Caco-2 (cell line): ENCODE measurements at places on chromosomes 6 and 20.

DNA sequence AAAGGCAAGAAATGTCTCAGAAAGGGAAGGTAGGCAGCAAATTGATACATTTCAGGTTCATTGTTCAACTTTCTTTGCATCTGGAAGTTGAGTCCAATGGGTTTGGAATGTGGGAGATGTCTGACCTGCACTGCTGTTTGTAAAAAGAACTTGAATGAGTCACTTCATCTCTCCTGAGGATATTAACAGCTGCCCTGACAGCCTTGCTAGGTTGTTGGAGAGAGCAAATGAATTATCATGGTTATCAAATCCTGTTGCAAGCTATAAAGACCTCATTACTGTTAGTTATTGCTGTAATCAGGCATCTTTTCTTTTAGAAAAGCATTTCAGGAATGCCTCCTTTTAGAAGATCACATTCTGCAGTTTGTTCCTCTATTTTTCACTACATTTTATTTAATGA lies 23.0 kb upstream of the FLRT3 start:
- DNase-seq = no peak
- H3K4me3 ChIP-seq = no peak overlapping the region
- no peak overlapping the region for H3K27ac ChIP-seq
- H3K36me3 ChIP-seq = no peaks in the 10 kb centered on the region

GRCh38 chr6:111428811-111429210 lies 54.2 kb downstream of the REV3L start:
- no peaks in the 10 kb centered on the region for H3K27me3 ChIP-seq
- no peak overlapping the region for H3K27ac ChIP-seq
- H3K4me1 ChIP-seq = no peaks in the 10 kb centered on the region

DNA sequence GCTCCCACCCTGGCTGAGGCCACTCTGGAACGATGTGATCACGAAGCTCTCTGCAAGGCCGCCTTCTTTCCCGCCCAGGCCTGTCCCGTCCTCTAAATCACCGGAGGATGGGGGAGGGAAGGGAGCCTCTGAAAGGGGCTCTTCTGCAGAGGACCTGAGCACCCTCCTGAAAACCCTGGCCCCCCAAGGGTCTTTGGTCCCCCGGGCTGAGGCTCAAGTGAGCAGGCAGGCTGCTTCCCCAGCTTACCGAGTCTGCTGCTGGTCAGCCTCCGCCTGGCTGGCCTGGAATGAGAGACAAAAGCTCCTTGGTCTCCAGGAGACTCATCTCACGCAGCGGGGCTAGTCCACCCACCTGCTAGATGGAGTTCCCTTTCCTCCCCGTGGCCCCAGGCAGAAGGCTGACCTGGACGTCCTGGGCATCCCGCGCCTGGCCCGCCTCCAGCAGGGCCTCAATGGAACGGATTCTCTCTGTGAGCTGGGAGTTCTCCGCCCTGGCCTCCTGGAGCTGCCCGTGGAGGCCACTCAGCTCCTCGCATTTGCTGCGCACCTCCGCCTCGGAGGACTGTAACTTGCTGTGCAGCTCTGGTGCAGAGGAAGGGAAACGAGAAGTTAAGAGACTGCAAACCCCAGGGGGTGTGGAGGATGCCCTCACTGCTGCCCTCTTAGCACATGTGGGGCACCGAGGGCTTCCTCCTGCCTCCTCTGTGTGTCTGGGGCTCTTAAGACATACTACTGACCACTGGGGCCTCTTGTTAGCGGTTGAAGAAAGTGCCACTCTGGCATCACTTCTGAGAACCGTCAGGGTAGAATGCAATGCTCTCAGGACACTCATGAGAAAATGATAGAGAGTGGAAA lies 54.7 kb downstream of the RRBP1 start:
- no peaks in the 10 kb centered on the region for H3K27me3 ChIP-seq
- H3K27ac ChIP-seq = peak overlapping the region; percentile 59
- no peak overlapping the region for H3K4me3 ChIP-seq

DNA sequence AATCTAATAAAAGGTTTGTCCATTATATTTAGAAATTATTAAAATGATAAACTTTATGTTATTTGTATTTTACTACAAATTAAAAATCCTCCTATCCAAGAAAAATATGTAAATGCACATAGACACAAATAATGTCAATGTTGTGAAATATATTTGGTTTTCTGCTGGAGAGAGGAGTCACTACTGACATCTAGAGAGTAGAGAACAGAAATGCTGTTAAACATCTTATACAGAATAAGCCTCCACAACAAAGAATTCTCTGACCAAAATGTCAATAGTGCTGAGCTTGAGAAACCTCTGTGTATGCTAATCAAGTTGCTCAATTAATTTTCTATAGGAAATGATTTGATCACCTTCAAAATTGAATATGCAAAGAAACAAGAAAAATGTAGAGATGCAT lies 12.4 kb downstream of the HTR1B start:
- H3K36me3 ChIP-seq = no peaks in the 10 kb centered on the region
- 0 out of 2 replicates have a peak, but pooled peaks cover 4% of the 10 kb centered on the region for H3K4me1 ChIP-seq
- no peak for DNase-seq
- H3K27me3 ChIP-seq = no peaks in the 10 kb centered on the region
- H3K4me3 ChIP-seq = no peak overlapping the region

GRCh38 chr6:11328613-11329247 lies 96.3 kb upstream of the NEDD9 start:
- DNase-seq = no peak
- no peak overlapping the region for H3K27ac ChIP-seq
- no peaks in the 10 kb centered on the region for H3K36me3 ChIP-seq
- H3K27me3 ChIP-seq = no peaks in the 10 kb centered on the region
- peaks cover 19% of the 10 kb centered on the region for H3K4me1 ChIP-seq

DNA sequence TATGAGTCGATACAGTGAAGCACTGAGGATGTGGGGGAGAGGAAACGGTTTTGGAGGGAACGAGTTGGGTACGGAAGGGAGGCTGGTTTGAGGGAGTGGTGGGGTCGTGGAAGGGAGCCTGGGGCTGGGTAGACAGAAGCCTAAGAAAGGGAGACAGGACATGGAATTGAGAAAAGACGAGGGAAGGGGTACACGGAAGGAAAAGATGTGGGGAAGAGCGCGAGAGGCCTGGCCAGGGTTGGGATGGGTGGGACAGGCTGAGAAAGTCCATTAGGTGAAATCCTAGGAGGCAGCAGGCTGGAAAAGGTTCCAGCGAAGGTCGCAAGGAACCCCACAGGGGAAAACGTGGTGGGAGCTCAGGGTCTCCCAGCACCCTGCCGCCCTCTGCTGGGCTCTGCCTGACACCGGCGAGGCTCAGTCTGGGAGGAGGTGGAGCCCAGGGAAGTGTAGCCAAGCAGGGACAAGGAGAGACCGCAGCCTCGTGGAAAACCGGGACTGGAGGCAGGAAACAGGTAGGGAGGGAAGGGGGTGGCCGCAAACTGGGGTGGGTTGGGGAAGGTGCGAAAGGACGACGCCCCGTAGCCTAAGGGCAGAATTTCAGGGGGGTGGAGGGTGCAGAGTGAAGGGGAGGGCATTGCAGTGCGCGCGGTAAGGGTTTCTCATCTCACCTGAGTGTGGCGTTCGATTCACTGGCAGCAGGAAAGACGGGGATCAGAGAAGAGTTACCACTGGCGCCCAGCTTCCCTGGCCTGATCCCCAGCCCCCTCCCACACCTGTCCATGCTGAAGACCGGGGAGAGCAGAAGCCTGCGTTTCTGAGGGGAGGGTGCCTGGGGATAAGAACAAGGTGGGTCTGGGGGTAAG lies 4.3 kb downstream of the GABBR1 start:
- DNase-seq = peak; percentile 76
- peak overlapping the region; percentile 43 for H3K4me3 ChIP-seq
- H3K27me3 ChIP-seq = no peaks in the 10 kb centered on the region
- H3K36me3 ChIP-seq = no peaks in the 10 kb centered on the region
- H3K27ac ChIP-seq = no peak overlapping the region

- no peak for DNase-seq
- H3K27me3 ChIP-seq = no peaks in the 10 kb centered on the region
- no peak overlapping the region for H3K4me3 ChIP-seq
- H3K36me3 ChIP-seq = no peaks in the 10 kb centered on the region
- no peak overlapping the region for H3K27ac ChIP-seq
- peaks cover 4% of the 10 kb centered on the region; the same call in 1 of the 2 replicates for H3K4me1 ChIP-seq
Observed at GRCh38 chr6:16576451-16577368, 184.6 kb downstream of the ATXN1 start.

- peak overlapping the region; percentile 40 for H3K27ac ChIP-seq
- H3K4me3 ChIP-seq = no peak overlapping the region
Observed at GRCh38 chr20:62339647-62340062, 27.5 kb downstream of the LAMA5 start.

DNA sequence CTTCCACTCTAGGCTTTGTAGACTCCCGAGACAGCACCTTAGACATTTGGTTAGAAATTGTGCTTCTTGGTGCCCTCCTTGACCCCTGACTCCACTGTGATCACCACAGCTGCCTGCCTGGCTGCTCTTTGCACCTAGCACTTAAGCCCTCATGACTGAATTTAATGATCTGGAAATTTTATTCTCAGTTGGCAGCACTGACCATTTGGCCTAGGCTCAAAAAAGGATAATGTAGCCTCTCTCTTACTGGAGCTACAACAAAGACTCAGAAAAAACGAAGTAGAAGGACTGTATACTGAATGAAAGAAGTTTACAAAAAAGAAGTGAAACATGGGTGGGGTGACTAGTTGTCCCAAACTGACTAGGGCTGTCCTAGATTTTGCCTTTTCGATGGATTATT lies 11.3 kb upstream of the ABRACL start:
- H3K27me3 ChIP-seq = no peaks in the 10 kb centered on the region
- DNase-seq = no peak
- H3K36me3 ChIP-seq = no peaks in the 10 kb centered on the region
- 0 out of 2 replicates have a peak, but pooled peaks cover 4% of the 10 kb centered on the region for H3K4me1 ChIP-seq
- no peak overlapping the region for H3K27ac ChIP-seq

- H3K4me3 ChIP-seq = no peak overlapping the region
- H3K4me1 ChIP-seq = no peaks in the 10 kb centered on the region
- no peak for DNase-seq
- H3K27ac ChIP-seq = no peak overlapping the region
Observed at GRCh38 chr6:46138281-46138680, 8.5 kb downstream of the ENPP4 start.

DNA sequence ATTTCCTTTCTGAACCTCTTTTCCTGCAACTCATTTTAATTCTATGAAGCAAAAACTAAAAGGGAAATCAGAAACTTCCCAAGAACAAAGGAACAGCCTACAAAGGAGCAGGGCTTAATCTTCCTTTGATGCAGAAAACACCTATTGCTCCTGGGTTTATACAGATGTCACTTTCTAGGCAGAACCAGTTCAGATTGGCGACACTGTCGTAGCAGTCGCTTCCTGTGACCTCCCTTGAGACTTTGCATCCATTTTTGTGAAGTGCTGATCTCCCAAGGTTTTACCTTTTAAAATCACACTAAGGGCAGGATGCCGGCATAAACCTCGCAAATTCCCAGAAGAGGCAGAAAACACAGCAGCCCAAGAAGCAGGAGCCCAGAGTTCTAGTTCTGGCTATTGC lies 40.1 kb downstream of the JAG1 start:
- DNase-seq = no peak
- H3K27me3 ChIP-seq = no peaks in the 10 kb centered on the region
- H3K36me3 ChIP-seq = peaks cover 1% of the 10 kb centered on the region; the same call in 1 of the 2 replicates

GRCh38 chr6:100796049-100796823 lies 84.9 kb downstream of the ASCC3 start:
- H3K36me3 ChIP-seq = no peaks in the 10 kb centered on the region
- no peaks in the 10 kb centered on the region for H3K27me3 ChIP-seq
- DNase-seq = peak; percentile 8
- H3K27ac ChIP-seq = no peak overlapping the region
- no peak overlapping the region for H3K4me3 ChIP-seq

GRCh38 chr6:145189836-145190235 lies 545.5 kb downstream of the EPM2A start:
- peaks cover 8% of the 10 kb centered on the region for H3K4me1 ChIP-seq
- peak; percentile 46 for DNase-seq
- H3K4me3 ChIP-seq = no peak overlapping the region
- no peak overlapping the region for H3K27ac ChIP-seq
- no peaks in the 10 kb centered on the region for H3K27me3 ChIP-seq
- H3K36me3 ChIP-seq = no peaks in the 10 kb centered on the region

DNA sequence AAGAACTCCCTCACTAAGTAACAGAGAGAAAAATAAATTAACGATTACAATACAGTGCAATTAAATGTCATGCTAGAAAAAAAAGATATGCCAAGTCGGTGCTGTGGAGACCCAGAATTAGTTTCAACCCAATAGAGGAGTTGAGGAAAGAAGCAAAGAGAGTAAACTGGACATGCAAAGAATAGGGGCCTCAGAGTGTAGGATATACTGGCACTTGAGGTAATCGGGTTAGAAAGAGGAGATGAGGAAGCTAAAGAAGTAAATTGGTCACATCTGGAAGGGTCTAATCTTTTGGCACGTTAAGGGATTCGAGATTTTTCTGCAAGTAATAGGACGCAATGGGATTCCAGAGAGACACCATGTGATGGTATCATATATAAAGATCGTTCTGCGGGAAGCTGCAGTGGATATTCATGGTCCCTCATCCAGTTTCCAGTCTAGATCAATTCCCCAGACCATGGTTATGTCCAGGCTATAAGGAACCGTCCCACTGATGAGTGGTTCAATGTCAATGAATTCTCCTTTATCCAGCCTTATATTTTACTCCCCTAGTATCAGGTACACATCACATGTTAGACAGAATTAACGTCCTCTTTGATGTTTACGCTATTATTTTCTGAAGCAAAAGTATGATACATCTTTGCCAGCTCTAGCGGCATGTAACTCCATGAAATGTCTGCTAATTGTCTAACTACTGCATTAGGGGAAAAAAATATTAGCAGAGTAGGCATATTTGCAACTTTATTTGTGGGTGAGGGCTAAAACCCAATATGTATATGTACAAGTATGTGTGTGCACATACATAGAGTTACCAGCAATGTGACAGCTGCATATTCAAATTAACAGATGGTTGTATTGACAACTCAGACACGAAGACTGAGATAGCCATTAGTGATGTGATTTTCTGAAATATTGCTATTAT lies 1.1 kb upstream of the TBC1D32 start:
- peak overlapping the region; percentile 87 for H3K27ac ChIP-seq
- H3K27me3 ChIP-seq = no peaks in the 10 kb centered on the region
- no peaks in the 10 kb centered on the region for H3K36me3 ChIP-seq
- peak overlapping the region; percentile 48 for H3K4me3 ChIP-seq

DNA sequence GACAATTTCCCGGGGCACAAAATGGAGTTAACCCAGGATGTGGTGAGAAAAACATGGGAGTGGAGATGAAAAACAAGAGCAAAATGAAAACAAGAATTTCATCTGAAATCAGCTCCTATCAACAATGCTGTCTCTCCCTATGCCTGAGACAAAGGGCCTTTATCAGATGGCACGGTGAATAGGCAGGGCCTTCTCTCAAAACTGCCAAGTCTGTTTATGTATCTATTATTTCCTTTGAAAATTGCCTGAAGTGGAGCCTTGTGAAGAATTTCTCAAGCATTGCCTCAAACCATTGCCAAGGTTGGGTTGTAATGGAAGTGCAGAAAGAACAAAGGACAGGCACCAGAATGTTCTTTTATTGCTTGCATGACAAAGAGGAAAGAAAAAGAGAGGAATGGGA lies 74.7 kb downstream of the BTBD3 start:
- H3K36me3 ChIP-seq = no peaks in the 10 kb centered on the region
- no peak for DNase-seq
- H3K4me1 ChIP-seq = no peaks in the 10 kb centered on the region
- no peak overlapping the region for H3K4me3 ChIP-seq
- H3K27me3 ChIP-seq = no peaks in the 10 kb centered on the region; the same call in 1 of the 2 replicates
